ENCODE measurements at places on chromosomes 5 and 9. TPM values are rescaled to one million over a fixed set of nuclear protein-coding genes. Genes with fewer than 3 reads are reported as not detected.

DNA sequence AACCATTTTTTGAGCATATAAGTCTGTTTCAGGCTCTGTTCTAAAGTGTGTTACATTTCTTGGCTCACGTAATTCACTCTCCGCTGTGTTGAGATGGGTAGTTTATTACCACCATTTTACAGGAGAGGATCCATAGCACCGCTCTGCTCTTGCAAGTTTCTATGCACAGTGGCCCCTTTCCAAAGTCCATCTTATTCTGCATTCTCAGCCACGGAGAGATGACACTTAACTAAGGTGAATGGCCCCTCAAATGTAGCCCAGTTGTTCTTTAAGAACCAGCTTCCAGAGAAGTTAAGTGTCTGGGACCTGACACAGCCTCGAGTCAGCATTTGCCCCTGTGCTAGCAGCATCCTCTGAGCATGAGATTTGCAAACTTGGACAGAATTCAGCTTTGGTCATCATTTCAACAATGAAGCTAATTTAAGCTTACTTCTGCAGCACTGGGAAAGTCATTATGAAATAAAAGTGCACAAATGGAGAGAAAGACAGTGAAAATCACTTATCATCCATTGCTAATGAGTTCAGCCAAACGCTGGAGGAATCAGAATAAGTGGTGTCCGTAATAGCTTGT, 61.9 kb downstream of the FAM78A start:
- no peak for DNase-seq

DNA sequence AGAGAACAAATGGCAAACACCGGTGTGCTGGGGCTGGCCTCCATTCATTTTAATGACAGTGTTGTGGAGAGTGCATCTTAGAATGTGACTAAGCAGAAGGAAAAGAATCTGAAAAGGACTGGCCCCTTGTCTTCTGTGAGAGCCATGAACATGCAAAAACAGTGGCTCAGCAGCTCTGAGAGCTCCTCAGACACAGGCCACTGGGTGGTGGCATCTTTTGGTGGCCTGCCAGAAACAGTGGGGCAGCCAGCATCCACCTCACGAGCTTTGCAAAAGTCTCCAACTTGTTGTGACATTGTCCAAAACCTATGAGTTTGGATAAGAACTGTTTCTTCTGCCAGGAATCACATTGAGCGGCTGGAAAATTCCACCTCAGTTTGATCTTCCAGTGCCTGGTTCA, 233.4 kb downstream of the NR3C1 start:
- no peak for DNase-seq

- DNase-seq: no peak
Observed at GRCh38 chr9:22210262-22210661, 201.2 kb upstream of the CDKN2B start.

- DNase-seq: peak; percentile 16
Observed at GRCh38 chr9:133485531-133486260, 6.8 kb upstream of the SLC2A6 start.

GRCh38 chr5:160061770-160062169, 52.8 kb downstream of the TTC1 start:
- DNase-seq: no peak

DNA sequence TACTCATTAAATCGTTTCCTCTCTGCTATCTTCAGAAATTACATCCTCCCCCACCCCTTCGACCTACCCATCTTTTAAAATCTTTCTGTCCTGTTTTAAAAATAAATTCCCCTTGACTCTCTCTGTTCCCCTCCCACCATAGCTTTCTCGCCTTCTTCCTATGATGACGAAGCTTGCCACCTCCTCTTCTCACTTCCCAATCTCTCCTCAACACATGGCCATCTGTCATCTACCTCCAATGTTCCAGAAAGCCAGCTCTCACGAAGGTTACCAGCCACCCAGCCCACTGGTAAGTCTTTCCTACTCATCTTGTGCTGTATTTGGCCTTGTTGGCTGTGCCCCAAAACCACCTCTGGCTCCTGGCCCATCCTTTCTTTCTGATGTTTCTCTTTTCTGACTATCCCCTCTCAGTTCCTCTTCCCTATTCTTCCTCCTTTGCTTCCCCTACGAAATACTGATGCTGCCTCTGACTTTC, 346.3 kb downstream of the ENC1 start:
- no peak for DNase-seq

DNA sequence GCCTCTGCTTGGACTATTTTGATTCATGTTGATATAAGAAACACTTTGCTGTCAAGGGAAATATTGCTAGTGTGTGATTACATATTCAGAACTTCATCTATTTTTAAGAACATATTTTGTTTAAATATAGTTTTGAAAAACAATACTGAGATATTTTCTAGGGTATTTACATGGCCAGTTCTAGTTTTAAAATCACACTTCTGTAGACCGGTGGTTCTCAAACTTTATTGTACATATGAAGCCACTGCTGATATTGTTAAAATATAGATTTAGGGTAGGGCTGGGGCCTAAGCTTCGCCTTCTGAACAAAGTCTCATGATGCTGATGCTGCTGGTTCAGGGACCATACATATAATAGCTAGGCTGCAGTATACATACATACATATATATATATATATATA, 1000.0 kb downstream of the PTPRD start:
- no peak for DNase-seq

DNA sequence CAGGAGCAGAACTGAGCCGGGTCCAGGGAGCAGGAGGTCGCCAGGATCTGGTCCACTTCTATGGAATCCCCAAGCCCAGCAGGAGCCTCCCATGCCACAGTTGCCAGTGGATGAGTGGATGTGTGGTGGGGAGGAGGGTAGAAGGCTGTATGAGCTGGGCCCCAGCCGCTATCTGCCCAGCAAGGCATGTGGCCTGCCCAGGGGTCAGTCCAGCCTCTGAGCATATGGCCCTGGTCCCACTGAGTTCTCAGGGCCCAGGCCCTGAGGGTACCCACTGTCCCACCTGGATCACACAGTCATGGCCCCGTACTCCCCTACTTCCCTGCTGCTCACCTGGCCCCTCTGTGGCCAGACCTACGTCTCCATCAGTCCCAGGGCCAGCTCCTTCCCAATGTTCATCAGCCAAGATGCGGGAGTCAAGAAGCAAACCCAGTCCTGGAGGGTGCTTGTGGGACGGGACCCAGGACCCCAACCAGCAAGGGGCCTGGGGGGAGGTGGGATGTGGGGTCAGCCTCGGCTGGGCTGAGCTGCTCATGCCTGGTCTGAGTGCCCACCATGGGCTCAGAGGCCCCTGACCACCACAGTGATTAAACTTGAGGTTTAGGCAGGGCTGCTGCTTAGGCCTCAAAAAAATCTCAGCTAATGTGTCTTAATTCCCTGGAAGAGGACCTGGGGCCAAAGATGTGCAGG, 152.7 kb downstream of the COL23A1 start:
- DNase-seq: no peak

GRCh38 chr5:37478121-37478894, 99.2 kb downstream of the WDR70 start:
- DNase-seq: no peak

DNA sequence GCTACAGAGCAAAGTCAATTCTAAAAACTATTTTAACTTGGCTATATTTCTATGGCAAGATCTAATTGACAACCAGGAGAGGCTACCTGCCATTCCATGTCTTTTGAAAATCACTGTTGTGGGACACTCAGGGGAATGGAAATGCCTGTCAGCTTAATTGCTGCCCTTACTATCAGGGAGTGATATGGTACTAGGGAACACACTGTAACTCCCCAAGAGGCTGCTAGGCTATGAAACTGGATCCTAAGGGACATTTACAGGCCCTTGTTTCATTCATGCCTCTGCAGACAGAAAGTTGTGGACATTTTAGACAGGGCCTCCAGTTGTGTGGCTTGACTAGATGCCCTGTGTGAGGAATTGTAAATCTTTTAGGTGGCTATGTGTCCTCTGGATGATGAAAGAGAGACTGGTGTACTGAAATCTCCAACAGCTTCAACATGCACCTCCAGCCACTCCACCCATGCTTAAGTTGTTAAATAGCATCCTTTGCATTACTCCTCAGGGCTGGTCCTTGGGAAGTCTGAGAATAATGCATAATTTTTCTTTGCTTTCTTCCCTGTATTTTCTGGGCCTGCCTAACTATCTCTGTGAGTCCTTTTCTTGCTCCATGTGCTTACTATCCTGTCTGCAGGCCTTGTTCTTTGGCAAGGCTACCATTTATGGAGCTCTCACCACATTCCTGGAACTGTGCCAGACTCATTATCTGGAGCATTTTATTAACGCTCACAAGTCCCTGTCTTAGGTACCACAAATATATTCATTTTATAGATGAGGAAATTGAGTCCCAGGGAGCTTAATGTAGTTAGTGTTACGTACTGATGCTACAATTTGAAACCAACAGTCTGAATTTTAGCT, 3.2 kb downstream of the MROH2B start:
- no peak for DNase-seq

GRCh38 chr9:72880821-72881220, 72.0 kb downstream of the ALDH1A1 start:
- DNase-seq: no peak

GRCh38 chr9:87405677-87406542, 91.8 kb upstream of the DAPK1 start:
- peak; percentile 24 for DNase-seq

Gene CDHR2
- not detected for total RNA-seq

Gene OBP2B
- total RNA-seq: not detected

Gene SLC34A3
- total RNA-seq: not detected

Gene BTNL8
- not detected for total RNA-seq

Gene LRRC70
- 1.5 TPM for total RNA-seq

Gene RASEF
- total RNA-seq: 1.8 TPM

Gene PRDM9
- total RNA-seq: not detected

Gene GLE1
- 43.3 TPM for total RNA-seq

Gene ST8SIA4
- total RNA-seq: 2.0 TPM

Gene NDOR1
- 5.1 TPM for total RNA-seq

Gene FGF1
- not detected for total RNA-seq

All from SK-MEL-5 (cell line).